Adrenal gland (tissue), 19 donors: ENCODE measurements at places on chromosomes 6 and 20. TPM values are rescaled to one million over a fixed set of nuclear protein-coding genes. Genes with fewer than 3 reads are reported as not detected.

CTAGE9 gene
- not detected for polyA plus RNA-seq

DBNDD2 gene
- 34.8 TPM for polyA plus RNA-seq

C20orf202 gene
- polyA plus RNA-seq: 0.40 TPM

EYS gene
- not detected for polyA plus RNA-seq

PSORS1C2 gene
- polyA plus RNA-seq: not detected

ABRACL gene
- 10.7 TPM for polyA plus RNA-seq

PLG gene
- polyA plus RNA-seq: not detected

MATN4 gene
- 0.37 TPM for polyA plus RNA-seq

GSTA3 gene
- 431 TPM for polyA plus RNA-seq

PDE7B gene
- polyA plus RNA-seq: 3.3 TPM

IMPG1 gene
- polyA plus RNA-seq: not detected

OTOR gene
- not detected for polyA plus RNA-seq

ZSCAN31 gene
- 3.7 TPM for polyA plus RNA-seq

CD83 gene
- 59.6 TPM for polyA plus RNA-seq

FNDC11 gene
- polyA plus RNA-seq: 0.64 TPM

SYNDIG1 gene
- 0.80 TPM for polyA plus RNA-seq

TRIM39 gene
- 14.6 TPM for polyA plus RNA-seq

IRF4 gene
- 0.48 TPM for polyA plus RNA-seq

LHFPL5 gene
- polyA plus RNA-seq: 0.13 TPM

PROKR2 gene
- polyA plus RNA-seq: not detected

ADTRP gene
- 0.56 TPM for polyA plus RNA-seq

PPP1R14C gene
- 0.13 TPM for polyA plus RNA-seq

COL19A1 gene
- 0.03 TPM for polyA plus RNA-seq

PRSS16 gene
- polyA plus RNA-seq: 1.3 TPM

SALL4 gene
- 0.16 TPM for polyA plus RNA-seq

CRIP3 gene
- polyA plus RNA-seq: 0.44 TPM
